ENCODE measurements at places on chromosomes 3 and 15. TPM values are rescaled to one million over a fixed set of nuclear protein-coding genes. Genes with fewer than 3 reads are reported as not detected.

Gene RLBP1
- polyA plus RNA-seq, result not detected

Gene MUC20
- 0.17 TPM for polyA plus RNA-seq

Gene CATSPER2
- polyA plus RNA-seq, result 1.9 TPM

Gene FOXL2NB
- 0.07 TPM for polyA plus RNA-seq

Gene CYP11A1
- 0.70 TPM for polyA plus RNA-seq

Gene CNTN6
- polyA plus RNA-seq, result not detected

Gene FEZF2
- not detected for polyA plus RNA-seq

Gene GOLGA8R
- polyA plus RNA-seq, result 1.1 TPM

Gene PHLDB2
- 44.7 TPM for polyA plus RNA-seq

Gene APEH
- 165 TPM for polyA plus RNA-seq

Gene COLQ
- polyA plus RNA-seq, result 1.6 TPM

Gene SIAH2
- 34.2 TPM for polyA plus RNA-seq

Gene SEMA3F
- 11.4 TPM for polyA plus RNA-seq

Gene NMNAT3
- 0.38 TPM for polyA plus RNA-seq

Gene BMF
- 8.3 TPM for polyA plus RNA-seq

Gene PLOD2
- 33.2 TPM for polyA plus RNA-seq

Gene CHRNA5
- polyA plus RNA-seq, result 1.1 TPM

Gene KLHL6
- polyA plus RNA-seq, result not detected

Gene CLEC3B
- 22.3 TPM for polyA plus RNA-seq

Gene SLC9C1
- not detected for polyA plus RNA-seq

Gene MKRN3
- 0.43 TPM for polyA plus RNA-seq

Gene IQCH
- 1.5 TPM for polyA plus RNA-seq

Gene THRB
- polyA plus RNA-seq, result 0.83 TPM

Gene ANKRD34C
- not detected for polyA plus RNA-seq

Gene IMPG2
- 0.10 TPM for polyA plus RNA-seq

Gene SLC2A2
- not detected for polyA plus RNA-seq
